ENCODE measurements at places on chromosomes 7 and 10.

DNA sequence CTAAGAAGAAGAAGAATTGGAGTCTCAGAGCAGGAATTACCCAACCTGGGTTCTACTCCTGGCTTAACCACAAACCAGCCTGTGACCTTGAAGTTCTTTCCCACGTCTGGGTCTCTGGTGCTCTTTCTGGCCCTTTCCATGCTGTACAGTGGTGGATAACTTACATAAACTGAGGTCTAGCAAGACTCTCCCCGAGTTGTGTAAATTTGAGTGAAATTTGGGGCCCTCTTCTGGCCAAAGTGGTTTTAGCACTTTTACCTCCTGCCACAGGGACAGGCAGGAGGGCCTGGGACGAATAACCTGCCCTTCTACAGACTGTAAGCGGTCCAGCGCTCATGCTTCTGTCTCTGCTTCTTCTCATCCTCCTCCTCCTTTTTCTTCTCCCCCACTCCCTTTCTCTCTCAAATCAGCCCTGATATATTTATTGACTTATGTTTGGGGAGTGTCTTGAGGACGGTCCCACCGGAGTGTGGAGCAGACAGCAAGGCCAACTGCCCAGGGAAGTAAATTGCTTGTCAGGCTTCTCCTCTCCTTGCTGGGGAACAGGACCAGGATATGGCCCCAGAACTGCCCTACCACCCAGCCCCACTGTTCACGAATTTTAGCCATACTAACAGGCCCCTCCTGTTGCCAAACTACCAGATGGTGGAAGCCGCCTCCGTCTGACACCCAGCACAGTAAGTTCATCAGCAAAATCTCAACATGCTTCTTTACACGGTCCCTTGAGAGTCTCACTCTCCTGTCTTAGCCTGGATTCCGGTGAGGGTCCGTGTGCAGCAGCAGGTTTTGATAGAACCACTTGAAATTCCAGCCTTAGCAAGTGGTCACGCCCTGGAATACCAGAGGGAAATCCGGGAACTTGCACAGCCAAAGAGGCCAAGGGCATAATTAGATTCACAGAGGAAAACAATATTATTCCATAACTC, 4.0 kb upstream of the SH3PXD2A start:
- DNase-seq = peak; percentile 48

DNA sequence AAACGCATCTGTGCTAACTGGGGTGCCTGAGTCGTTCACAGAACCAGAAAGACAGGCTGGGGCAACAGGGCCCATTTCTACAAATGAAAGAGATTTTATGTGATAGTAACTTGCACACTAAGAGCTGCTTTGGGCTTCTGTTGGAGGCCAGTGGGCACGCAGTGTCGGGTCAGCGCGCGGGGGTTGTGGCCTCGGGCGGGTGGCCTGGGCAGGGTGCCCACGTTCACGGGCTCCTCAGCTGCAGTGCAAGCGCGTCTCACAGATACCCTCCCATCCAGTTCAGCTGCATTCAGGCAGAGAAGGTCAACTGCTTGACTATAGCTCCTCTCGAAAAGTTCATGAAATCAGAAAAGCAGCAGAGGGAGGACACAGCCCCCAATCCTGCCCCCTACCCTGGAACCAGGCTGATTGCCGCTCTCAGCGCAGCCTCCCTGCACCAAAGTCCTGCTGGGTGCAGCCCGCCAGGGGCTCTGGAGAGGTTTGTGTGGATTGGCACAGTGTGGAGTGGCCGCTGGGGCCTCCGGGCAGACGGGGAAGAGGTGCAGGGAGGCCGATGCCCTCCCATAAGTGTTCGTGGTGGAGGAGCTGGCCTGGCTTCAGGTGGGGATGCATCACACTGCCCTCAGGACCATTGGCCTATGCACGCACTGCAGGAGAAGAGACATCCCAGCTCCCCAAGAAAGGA, 582.8 kb downstream of the TCERG1L start:
- no peak for DNase-seq

DNA sequence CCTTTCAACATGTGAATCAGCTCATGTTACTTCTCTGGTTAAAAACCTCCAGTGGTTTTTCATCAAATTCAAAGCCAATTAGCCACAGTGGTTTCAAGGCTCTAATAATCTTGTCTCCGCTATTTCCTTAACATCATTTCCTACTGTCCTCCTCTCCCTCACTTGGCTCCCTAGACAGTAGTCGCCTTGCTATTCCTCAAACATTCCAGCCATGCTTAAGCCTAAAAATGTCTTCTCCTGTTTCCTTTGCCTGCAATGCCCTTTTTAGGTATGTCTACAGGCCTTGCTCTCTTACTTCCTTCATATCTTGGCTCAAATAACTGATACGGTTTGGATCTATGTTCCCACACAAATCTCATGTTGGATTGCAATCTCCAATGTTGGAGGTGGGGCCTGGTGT, 779.4 kb upstream of the LRRN3 start:
- no peak for DNase-seq

- DNase-seq = peak; percentile 81
Measured at GRCh38 chr7:140512317-140513000, 33.2 kb upstream of the MKRN1 start.

DNA sequence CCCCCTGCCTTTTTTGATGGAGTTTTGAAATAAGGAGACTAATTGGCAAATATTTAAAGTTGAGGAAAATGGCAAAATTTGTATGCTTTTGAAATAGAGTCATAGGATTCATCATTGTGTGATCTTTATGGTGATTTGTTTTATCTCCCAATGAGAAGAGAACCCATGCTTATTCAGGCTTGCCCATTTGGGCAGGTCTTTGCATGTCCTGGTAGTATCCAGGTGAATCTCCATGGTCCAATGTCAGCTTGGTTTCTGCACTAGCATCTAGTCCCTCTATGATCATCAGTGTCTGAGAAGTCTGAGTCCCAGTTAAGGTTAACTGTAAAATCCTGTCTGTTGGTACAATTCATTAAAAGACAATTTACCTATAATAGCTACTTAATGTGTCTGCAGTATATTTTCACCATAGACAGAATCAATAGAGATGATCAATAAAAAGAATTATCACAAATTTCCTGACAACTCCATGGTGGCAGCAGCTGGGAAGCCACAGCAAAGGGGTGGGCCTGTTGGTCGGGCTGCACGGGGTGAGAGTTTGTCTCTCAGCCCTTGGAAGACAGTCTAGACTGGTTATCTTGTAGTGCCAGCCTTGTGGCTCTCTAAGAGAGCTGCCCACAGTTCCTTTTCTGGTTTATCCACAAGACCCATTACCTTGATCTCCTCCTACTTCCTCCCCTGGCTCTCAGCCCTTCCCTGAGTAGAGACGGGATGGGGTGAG, 22.2 kb upstream of the BMPER start:
- no peak for DNase-seq

DNA sequence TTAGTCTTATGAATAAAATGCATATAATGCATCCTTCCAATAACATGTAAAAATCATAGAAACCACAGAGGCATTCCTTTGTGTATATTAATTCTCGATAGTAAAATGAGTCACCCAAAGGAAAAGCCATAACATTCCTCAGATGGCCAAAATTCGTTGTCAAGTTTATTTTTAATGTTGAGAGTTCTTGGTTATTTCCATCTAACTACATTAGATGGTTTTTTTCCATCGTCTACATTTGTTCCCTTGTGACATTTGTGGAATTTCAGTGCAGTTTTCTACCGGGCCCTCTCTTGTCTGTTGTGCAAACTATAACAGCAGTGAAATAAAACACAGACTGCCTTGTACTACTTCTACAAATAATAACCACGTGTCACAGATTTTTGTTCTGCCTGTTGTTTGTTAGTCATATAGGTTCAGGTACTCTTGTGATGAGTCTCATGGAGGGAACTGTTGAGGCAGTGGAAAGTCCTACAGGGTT, 54.7 kb upstream of the CCAR1 start:
- DNase-seq = no peak

GRCh38 chr7:21867226-21867625, 78.5 kb downstream of the CDCA7L start:
- DNase-seq = no peak

DNA sequence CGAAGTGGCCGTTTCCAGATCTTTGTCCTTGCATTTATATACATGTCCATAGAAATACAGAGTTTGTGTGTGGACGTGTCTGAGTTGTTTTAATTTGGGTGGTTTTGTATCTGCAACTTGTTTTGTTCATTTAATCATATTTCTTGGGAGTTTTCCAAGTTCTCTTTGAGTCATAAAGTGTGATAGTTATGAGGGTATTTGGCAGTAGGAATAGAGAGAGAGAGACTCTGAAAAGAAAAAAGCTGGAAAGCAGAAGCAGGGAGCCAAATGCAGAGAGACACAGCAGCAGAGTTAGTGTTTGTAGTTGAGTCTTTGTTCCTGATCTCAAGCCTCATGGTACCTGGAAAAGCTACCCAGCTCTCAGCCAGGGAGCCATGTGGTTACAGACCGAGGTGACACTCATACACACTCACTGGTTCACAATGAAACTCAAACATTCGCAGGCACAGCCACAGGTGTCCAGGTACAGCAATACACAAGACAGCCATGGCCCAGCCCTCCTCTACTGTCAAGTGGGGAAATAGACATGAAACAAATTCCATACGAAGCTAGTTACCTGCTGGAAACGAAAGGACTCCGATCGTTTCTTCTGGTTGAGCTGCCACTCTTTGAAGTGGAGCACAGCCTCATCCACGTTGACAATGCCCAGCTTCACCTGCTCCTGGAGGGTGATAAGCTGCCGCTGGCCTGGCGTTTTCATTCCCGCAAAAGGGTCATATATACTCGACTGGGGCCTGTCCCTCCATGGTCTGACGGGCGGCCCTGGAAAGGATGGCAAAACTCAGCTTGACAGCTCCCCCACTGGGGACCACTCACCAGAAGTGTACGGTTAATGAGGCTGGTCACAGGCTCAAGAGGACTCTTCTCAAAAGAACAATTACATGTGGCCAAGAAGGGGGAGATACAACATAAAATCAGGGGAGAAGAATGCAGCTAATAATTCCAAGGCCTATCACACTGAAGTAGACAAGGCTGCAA, 33.3 kb upstream of the TM9SF3 start:
- DNase-seq = peak; percentile 33

DNA sequence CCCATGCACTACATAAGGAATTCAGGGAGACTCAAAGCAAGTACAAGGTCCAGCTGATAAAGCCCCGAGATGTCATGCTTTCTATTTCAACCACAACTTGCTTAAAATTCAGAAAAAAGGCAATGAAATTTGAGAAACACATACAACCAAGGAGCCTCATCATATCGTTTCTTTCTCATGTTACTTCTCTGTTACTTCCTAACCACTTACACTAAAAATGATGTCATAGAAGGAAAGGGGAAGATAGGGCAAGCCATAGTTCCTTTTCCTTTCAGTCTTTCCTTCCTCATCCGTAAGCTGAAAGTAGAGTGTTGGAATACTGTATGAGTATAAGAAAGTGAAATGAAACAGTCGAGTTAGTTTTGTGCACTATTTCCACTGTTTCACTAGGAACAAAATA, 27.9 kb upstream of the CDK14 start:
- DNase-seq = no peak

- DNase-seq = no peak
Measured at GRCh38 chr10:70940834-70941568, 52.6 kb upstream of the PCBD1 start.

GRCh38 chr7:98362517-98362916, 38.4 kb downstream of the BAIAP2L1 start:
- no peak for DNase-seq

DNA sequence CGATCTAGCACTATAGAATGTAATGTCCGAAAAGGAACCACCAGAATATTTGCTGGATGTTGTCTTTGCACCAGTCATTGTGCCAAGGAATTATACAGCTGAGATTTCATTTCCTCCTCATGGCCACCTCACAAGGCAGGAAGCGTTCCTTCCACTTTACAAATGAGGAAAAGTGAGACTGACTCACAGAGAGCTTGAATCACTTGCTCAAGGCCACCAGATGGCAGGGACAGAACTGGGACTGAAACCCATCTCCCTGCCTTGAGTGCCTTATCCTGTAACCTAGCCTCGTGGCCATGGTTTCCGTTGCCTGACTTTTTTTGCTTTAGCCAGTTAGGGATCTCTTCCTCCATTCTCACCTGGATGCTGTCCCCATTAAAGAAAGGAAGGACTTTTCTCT, 44.7 kb upstream of the PDZD8 start:
- no peak for DNase-seq

- no peak for DNase-seq
Measured at GRCh38 chr10:86349474-86349873, 17.1 kb downstream of the GRID1 start.

GRCh38 chr10:84739641-84740040, 411.3 kb downstream of the CCSER2 start:
- DNase-seq = no peak

- no peak for DNase-seq
Measured at GRCh38 chr7:747186-747585, 20.1 kb upstream of the PRKAR1B start.

DNA sequence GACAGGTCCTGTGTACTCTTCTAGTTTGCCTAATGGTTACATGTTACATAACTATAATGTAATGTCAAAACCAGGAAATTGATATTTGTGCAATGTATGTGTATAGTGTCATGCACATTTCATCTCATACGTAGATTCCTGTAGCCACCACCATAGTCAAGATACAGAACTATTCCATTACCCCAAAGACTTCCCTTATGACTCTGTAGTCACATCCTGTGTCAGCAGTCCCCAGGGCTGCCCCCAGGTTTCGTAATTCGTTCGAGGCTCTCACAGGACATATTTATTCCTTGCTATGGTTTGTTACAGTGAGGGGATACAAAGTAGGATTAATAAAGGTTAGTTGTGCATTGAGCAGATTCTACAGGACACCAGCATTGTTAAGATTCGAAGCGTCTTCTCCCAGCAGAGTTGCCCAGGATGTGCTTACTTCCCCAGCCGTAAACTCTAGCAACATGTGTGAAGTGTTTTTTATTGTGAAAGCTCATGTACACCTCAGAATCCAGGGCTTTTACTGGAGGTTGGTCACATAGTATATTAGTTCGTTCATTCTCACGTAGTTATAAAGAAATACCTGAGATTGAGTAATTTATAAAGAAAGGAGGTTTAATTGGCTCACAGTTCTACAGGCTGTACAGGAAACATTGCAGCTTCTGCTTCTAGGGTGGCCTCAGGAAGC, 18.6 kb downstream of the RABGEF1 start:
- DNase-seq = no peak

DNA sequence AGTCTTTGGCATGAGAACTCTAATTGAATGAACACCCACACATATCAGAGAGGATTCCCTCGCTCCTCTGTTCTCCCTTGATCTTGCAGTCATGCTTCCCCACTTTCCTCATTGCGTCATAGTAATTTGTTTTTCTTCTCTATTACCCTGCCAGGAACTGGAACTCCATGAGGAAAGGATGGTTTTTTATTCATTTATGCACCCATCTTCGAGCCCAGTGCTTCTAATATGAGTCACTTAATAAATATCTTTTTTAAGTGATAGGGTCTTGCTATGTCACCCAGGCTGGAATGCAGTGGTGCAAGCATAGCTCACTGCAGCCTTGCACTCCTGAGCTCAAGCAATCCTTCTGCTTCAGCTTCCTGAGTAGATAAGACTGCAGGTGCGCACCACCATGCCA, 83.5 kb downstream of the OTUD1 start:
- DNase-seq = no peak

- DNase-seq = no peak
Measured at GRCh38 chr10:44316187-44316921, 68.5 kb downstream of the CXCL12 start.

GRCh38 chr7:158887594-158887993, 31.2 kb downstream of the DYNC2I1 start:
- DNase-seq = no peak

All from NCI-H510A (cell line).